Kidney capillary endothelial cell (primary cell): ENCODE measurements at places on chromosomes 16 and 17.

- no peak for DNase-seq
These were observed 205.7 kb upstream of the CPHXL start for GRCh38 chr16:75931970-75932369.

GRCh38 chr17:71899317-71899716 is 221.5 kb upstream of the SOX9 start:
- DNase-seq, result no peak

GRCh38 chr17:37124821-37125173 is 176.0 kb downstream of the AATF start:
- DNase-seq, result no peak

- no peak for DNase-seq
These were observed 18.7 kb downstream of the SREBF1 start for GRCh38 chr17:17818088-17818526.

DNA sequence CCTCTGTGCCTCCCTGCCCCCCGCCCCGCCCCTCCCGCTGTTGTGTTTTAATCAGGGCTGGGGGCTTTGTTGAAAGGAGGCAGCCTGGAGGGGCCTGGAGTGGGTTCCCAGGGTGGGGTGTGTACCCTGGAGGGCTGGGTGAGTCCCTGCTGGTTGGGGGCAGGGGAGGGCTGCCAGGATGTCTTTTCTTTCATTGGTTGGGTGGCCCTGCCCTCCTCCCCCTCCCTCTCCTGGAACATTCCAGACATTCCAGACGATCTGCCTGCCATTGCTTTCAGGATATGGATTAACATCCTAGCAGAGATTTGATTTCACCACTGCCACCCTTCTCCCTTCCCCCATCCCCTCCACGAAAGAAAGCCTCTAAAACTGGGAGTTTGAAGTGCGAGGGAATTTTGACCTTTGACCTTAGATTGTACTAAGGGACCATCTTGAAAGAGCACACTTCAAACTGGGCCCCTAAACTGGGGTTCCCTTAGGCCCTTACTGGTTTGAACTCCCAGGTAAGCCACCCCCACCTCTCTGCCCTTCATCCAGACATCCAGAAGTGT is 25.3 kb downstream of the IGF2BP1 start:
- DNase-seq, result peak; percentile 73

DNA sequence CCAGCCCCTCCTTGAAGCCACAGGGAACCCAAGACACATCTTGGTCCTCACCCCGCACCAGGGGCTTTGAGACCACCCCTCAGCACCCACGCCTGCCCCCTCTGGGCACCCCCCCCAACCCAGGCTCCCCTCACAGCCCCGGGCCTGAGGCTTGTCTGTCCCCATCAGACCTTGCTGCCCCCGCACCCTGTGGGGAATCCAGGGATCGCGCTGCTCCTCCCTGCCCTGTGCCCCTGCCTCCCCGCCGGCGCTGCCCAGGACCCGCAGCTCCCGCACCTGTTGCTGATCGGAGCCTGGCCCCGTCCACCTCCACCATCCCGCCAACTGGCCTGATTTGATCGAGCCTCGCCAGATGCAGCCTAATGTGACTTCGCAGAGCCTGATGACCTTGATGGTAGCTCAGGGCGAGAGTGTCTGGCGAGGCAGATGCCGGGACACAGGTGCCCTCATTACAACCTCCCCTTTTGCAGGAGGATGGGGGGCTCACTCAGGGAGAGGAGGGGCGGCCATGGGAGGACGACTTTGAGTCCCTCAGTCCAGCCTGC is 29.0 kb downstream of the SLC25A10 start:
- no peak for DNase-seq

DNA sequence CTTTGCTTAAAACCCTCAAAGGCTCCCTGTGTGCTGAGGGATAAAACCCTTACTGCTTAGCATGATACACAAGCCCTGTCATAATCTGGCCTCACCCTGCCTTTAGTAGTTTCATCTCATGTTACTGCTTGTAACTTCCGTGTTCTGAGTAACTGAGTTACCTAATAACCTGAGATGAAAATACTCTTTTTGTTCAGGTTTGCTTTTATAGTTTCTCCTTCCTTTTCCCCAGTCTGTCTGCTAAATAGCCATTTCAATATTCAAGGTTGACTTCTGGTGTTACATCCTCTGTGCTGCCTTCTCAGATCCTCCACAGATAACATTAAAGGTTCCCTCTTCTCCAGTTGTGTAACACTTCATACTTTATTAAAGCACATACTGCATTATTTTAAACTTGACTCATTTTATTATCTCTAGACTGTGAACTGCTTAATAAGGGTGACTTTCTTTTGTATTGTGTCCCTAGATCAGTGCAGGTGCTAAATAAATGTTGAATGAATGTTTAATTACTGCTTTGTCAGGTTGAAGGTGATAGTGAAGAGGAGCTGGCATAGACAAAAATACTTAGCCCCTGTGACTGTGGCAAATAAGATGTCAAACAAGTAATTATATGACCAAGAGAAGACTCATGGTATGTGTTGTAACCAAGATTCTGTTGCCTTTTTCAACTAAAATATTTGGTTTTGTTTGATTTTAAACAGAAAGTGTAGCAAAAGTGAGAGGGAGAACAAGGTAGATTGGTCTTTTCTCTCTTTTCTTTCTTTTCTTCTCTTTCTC is 47.8 kb downstream of the NFAT5 start:
- DNase-seq, result no peak

- DNase-seq, result peak; percentile 55
These were observed 13.1 kb upstream of the MSI2 start for GRCh38 chr17:57243171-57243622.

GRCh38 chr16:88356727-88357199 is 26.0 kb upstream of the ZNF469 start:
- DNase-seq, result no peak

- no peak for DNase-seq
These were observed 873 bp downstream of the SETD1A start for GRCh38 chr16:30958175-30959079.

- no peak for DNase-seq
These were observed 6.5 kb downstream of the TM4SF5 start for GRCh38 chr17:4777969-4778760.

- DNase-seq, result no peak
These were observed 397.4 kb downstream of the NPIPA8 start for GRCh38 chr16:17939122-17939536.

GRCh38 chr16:84648595-84649510 is 542 bp downstream of the KLHL36 start:
- DNase-seq, result no peak

DNA sequence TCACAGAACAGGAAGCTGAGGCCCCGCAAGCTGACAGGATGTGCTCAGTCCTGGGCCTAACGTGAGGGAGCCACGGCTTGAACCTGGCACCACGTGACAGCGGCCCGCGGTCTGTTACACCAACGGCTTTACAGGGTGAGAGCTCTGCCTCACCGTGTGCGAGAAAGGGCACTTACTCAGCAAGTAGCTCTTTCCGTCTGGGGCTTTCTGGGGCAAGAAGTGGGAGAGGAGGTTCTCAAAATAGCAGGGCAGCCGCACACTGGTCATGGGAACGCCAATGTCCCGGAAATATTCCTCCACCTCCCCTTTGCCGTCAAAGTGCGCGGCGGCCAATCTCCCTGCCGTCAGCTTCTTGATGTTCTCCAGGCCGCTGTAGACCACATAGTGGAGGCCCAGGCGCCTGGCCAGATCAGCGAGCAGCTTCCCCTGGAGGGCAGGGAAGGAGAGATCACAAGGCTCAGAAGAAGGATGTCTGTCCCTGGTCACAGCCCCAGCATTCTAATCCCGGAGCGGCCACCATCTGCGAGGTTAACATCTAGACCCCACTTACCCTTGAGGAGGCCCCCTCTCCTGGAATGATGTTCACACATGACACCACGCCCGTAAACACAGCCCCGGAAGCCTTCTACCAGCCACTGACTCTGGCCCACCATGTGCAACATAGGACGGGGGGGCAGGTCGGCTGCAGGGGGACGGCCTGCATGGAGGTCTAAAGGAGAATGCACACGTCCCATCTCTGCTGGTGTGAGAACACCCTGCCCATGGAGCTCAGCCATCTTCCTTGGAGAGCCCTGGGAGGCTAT is 8.2 kb downstream of the NMRAL1 start:
- DNase-seq, result no peak

GRCh38 chr17:64281962-64282752 is 19.1 kb upstream of the TEX2 start:
- peak; percentile 72 for DNase-seq

DNA sequence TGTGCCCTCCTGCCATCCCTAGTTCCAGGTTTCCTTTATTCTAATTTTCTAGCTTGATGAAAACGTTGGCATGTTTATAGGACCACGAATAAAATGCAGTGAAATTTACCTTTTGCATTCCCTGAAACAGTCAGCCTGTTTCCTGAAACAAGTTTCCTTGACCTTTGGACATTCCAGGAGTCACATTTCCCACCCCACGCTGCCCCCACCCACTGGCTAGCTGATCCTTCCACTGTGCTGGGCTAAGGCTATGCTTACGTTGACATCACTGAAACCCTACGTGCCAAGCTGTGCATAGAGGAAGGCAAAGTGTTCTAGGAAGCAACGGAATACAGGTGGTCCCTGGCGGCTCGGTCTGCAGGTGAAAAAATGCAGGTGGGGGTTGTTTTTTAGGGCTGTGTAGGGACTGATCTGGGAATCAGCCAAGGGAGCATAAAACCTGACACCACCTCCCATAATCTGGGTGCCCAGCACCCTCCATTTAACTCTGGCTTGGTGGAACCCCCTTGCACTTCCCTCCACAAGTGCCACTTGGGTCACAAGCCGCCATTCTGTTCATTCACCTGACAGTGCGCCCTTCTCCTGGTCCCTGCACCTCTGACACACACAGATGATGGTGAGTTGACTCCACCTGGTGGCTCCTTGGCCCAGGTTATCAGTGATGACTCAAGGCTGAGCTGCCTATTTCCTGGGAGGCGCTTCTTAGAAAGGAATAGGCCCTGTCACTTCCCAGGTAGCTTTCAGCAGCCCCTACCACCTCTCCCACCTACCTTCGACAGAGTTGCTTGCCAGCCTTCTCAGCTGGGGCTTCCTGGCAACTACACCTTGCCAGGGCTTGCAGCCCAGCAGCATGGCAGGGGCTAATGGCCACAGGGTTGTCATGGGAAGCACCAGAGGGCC is 83.7 kb downstream of the N4BP1 start:
- no peak for DNase-seq

GRCh38 chr16:84109598-84110335 is 7.0 kb downstream of the MBTPS1 start:
- DNase-seq, result no peak

DNA sequence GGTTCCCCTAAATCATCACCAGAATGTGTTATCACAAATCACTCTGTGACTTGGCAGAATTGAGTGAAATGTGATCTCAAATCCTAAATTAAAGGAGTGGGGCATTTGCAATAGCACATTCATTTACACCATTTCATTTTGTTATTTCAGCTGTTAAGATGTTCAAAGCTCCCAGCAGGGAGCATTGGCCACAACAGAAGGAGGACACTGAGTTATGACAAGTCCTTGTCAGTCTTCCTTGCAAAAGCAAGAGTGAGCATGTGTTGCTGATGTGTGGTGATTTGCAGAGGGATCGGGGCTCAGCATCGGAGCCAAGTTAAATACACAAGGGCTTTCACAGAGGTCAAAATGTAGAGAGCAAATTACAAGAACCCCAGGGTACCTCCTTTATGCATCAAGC is 372.2 kb upstream of the CDH5 start:
- DNase-seq, result no peak

GRCh38 chr17:82241926-82242697 is 13.3 kb downstream of the SLC16A3 start:
- no peak for DNase-seq

DNA sequence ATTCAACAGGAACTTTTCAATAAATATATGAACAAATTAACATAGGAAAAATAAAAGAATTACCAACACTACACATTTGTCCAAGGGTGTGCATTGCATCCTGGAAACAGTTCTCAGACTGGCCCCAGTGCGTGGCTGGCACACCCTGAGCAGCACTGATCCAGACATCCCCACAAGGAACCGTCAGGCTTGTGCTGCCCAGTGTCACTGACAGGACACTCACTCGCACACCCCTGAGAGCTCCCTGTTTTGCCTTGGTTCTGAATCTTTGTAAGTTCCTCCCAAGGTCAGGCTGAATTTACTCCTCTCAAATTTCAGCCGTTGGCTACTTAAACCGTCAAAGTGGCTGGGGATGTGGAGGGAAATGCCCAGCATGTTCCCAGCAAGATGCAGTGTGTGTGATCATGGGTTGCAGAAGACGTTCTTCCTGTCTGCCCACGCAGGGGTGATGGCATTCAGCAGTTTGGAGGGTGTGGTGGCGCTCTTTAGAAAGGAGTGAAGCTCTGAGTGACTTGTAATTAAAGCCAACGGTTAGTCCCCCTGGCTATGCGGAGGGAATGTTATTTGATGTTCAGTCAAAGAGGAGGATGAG is 1.7 kb downstream of the MT2A start:
- DNase-seq, result peak; percentile 71

GRCh38 chr17:74362810-74363498 is 1.3 kb upstream of the BTBD17 start:
- DNase-seq, result no peak

- DNase-seq, result no peak
These were observed 5.1 kb downstream of the ETV4 start for GRCh38 chr17:43540821-43541674.

- DNase-seq, result no peak
These were observed 17.5 kb downstream of the GUCY2D start for GRCh38 chr17:8019665-8020650.

- peak; percentile 29 for DNase-seq
These were observed 26.3 kb downstream of the VPS53 start for GRCh38 chr17:688100-688989.

DNA sequence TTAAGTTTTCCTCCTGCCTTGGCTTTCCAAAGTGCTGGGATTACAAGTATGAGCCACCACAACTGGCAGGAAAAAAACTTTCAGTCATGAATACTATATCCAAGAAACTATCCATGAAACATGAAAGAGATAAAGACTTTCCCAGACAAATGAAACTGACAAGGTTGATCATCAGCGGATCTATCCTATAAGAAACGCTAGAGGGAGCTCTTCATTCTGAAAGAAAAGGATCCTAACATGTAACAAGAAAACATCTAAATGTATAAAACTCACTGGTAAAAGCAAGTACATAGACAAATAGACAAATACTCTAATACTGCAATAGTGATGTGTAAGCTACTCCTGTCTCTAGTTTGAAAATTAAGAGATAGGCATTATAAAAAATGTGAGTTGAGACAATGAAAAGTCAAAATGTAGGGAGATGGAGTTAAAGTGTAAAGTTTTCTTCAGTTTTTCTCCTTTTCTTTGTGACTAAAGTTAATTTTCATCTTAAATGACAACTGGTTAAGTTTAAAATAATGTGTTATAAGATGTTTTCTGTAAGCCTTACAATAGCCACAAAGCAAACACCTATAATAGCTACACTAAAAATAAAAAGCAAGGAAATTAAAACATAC is 79.6 kb upstream of the TEKT1 start:
- DNase-seq, result peak; percentile 60
